Myometrial cell (primary cell): ENCODE measurements at places on chromosomes 3 and 15. TPM values are rescaled to one million over a fixed set of nuclear protein-coding genes. Genes with fewer than 3 reads are reported as not detected.

EFCC1 gene
- total RNA-seq, result not detected in 2 replicates

SAXO2 gene
- 0.29 and 0.71 TPM in 2 replicates for total RNA-seq

REC114 gene
- not detected in 2 replicates for total RNA-seq

SPTSSB gene
- total RNA-seq, result not detected in 2 replicates

TOPAZ1 gene
- not detected in 2 replicates for total RNA-seq

ROBO2 gene
- total RNA-seq, result not detected in 2 replicates

SLC2A2 gene
- not detected in 2 replicates for total RNA-seq

SERINC4 gene
- total RNA-seq, result not detected in 2 replicates

MCTP2 gene
- 0.18 and 0.58 TPM in 2 replicates for total RNA-seq

LMAN1L gene
- total RNA-seq, result not detected in 2 replicates

SH2D7 gene
- not detected in 2 replicates for total RNA-seq

NAA80 gene
- total RNA-seq, result 16.8 and 18.2 TPM in 2 replicates

MYL3 gene
- not detected in 2 replicates for total RNA-seq

CX3CR1 gene
- total RNA-seq, result not detected in 2 replicates

IQCF5 gene
- not detected in 2 replicates for total RNA-seq

ROPN1 gene
- 0.18 TPM in 1 of 2 replicates, not detected in the other for total RNA-seq

CCDC13 gene
- 4.8 and 5.5 TPM in 2 replicates for total RNA-seq

NLGN1 gene
- 1.6 and 2.0 TPM in 2 replicates for total RNA-seq

CPA3 gene
- total RNA-seq, result 0.29 TPM in 1 of 2 replicates, not detected in the other
